Activated CD4-positive, alpha-beta T cell treated with anti-CD3 and anti-CD28 coated beads, Interleukin-2, amount 50 U/mL, for 24 hours (primary cell): ENCODE measurements at places on chromosomes 2 and 18.

- no peak for DNase-seq
These were observed 32.9 kb downstream of the MBP start for GRCh38 chr18:77099485-77100370.

DNA sequence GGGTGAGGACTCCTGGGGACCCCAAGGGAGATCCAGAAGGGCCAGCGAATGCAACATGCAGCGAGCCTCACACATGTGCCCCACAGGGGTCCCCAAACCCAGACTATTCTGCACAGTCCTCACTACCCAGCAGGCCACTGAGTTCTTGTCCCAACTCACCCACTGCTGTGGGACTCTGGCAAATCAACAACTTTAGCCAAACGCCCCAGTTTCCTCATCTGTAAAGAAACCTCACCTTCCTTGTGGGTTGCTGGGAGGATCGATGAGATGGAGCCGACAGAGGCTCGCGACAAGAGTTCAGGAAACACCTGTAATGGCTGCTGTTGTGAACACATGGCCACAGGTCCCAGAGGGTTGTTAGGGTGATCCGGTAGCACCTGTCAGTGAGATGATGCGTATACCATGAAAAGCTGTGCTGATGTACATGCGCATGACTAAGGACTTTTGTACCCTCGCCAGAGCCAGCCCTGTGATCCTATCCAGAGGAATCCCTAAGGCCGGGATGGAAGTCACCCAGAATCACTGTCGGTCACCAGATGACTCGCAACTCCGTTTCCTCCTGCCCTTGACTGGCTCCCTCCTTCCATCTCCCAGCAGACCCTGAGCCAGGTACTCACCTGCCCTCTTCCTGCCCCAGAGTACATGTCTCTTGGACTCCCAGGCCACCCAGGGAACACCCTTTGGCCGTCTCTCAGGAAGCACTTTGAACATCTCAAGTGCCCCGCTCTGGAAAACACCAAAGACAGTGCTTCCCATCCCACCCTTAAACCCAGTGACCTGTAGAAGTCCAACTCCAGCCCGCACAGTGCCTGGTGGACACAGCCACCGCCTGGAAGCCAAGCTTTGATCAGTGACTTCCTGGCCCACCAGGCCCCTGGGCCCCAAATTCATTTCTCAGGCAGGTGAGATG is 103.3 kb upstream of the ID2 start:
- DNase-seq, result no peak

GRCh38 chr2:233219848-233220247 is 31.6 kb upstream of the ATG16L1 start:
- no peak for DNase-seq

DNA sequence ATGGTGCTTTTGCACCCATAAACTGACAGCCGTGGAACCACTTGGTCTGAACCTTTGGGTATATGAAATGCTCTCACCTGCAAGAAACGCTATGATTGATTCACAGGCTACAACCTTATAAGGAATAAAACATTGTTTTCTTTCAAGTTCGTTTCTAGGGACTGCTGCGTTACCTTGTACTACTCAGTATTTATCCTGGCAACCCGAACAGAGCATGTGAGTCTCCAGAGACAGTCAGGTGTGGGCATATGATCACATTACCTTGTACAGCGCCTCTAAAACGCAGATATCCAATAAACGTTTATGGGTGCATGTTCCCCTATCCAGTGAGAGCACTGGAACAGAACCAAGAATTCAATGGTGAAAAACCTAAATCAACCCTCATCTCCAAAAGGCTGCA is 1.7 kb downstream of the CCBE1 start:
- DNase-seq, result no peak

- no peak for DNase-seq
These were observed 6.0 kb downstream of the COMMD1 start for GRCh38 chr2:61911510-61911909.

- no peak for DNase-seq
These were observed 911.6 kb downstream of the TDRD15 start for GRCh38 chr2:22035361-22035830.

DNA sequence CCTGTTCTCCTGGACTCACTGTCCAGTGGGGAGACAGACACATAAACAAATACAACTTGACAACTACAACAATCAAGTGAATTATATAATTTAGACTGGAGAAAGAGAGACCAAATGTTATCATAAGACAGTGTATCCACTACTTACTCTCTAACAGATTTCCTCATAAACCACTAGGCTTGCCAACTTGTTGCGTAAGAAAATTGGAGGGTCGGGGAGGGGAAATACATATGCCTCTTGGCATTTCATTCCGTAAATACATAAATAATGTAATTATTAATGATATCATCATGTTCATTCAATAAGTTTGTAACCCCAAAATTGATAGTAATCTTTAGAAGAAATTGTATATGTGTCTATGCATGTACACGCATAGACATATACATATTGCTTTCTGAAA is 14.9 kb downstream of the RAB6D start:
- DNase-seq, result no peak

- DNase-seq, result no peak
These were observed 20.2 kb downstream of the PROKR1 start for GRCh38 chr2:68663371-68664156.

DNA sequence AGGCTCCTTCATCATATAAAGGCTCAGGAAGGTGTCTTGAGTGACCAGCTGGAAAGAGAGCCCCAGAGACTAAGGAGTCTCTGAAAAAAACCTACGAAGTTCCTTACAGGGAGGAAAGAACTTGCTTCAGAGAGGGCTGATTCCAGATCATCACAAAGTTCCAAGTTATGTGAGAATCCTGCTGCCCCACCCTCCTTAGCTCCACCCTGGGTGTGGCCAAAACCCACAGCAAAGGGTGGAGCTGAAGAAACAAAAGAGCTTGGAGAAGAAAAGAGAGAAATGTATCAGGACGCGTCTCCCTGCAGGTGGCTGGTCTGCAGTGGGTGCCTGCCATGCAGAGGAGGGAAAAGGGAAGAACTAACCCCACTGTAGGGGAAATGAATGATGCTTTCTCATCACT is 32.8 kb upstream of the ZNF396 start:
- DNase-seq, result no peak

GRCh38 chr2:6982934-6983589 is 65.8 kb downstream of the RNF144A start:
- DNase-seq, result no peak

DNA sequence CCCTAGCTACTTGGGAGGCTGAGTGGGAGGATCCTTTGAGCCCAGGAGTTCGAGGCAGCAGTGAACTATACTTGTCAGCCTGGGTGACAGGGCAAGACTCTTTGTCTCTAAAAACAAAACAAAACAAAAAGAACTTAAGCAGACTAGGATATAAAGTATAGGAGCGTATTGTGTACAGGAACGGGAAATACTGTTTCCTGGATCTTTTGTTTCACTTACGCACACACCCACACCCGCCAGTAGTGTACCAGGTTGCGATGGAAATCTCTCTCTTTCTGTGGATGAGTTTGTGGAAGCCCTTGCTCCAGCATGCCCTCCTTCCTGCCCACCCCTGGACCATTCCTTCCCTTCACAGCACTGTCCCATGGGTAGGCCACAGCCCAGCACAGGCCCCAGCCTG is 136.3 kb downstream of the RPIA start:
- DNase-seq, result no peak

DNA sequence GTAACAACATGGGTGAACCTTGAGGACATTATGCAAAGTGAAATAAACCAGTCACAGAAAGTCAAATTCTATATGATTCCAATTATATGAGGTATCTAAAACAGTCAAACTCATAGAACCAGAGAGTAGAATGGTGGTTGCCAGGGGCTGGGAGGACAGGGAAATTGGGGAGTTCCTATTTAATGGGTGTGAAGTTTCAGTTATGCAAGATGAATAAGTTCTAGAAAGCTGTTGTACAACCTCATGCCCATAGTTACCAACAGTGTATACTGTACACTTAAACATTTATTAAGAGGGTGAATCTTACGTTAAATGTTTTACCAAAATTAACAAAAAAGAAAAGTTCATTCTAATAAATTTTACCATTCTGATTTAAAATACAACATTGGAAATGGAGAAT is 92.7 kb upstream of the WDSUB1 start:
- DNase-seq, result no peak

DNA sequence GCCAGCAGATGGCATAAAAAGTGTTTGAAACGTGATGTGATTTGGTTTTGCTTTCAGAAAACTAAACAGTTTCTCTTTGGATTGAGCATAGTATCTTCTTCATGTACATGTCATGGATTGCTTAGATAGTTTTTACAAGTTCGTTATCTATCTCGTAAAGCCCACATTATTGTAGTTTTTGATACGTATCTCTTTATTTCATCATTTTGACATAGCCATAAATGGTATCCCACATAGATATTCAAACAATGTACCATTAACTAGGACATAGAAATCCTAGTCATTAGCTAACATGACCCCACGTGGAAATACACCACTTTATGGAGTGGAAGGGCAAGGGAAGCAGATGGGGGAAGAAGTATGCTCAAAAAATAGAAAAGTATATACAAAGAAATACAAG is 93.6 kb downstream of the MAP2 start:
- no peak for DNase-seq

- DNase-seq, result no peak
These were observed 680.7 kb downstream of the EPHA4 start for GRCh38 chr2:220891405-220891804.

- no peak for DNase-seq
These were observed 10.6 kb downstream of the TLK1 start for GRCh38 chr2:171149986-171150693.
